PC-3 (cell line): ENCODE measurements at places on chromosomes 12 and 14.

GRCh38 chr12:118330421-118331018, 42.2 kb downstream of the TAOK3 start:
- DNase-seq, result no peak

- no peak for DNase-seq
Observed at GRCh38 chr12:19901841-19902240, 462.5 kb downstream of the AEBP2 start.

GRCh38 chr14:57847096-57847495, 18.8 kb downstream of the SLC35F4 start:
- no peak for DNase-seq

- DNase-seq, result no peak
Observed at GRCh38 chr14:90717916-90718315, 98.3 kb downstream of the TTC7B start.

GRCh38 chr14:21924479-21924878, 250.9 kb upstream of the OR4E1 start:
- DNase-seq, result no peak

DNA sequence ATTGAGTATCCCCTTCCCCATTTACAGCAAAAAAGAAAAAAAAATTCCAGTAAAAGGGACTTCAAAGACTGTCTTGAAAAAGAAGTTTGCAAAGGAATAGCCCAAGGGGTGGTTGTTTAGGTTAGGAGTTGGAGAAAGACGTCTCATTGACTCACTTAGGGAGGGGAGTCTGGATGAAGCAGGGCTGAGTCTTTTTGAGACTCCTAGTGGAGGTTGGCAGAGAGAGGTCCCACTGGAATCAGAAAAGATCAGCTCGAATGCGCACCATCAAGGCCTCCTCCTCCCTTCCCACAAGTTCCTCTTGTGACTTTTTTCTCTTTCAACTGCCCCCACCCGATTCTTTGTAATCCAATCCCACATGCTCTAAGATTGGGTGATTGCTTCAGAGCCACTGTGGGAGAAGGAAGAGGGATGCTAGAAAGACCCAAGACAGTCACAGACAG, 1.9 kb downstream of the ARHGEF40 start:
- no peak for DNase-seq
